ENCODE measurements at places on chromosomes 2 and 18.
A peak's percentile ranks its signal among the peaks of the same experiment; 100 is the strongest.

GRCh38 chr2:210577263-210578071 is 21.1 kb downstream of the CPS1 start:
- DNase-seq, result no peak

GRCh38 chr2:192948316-192948715 is 753.6 kb upstream of the TMEFF2 start:
- DNase-seq, result no peak

- peak; percentile 28 for DNase-seq
Observed at GRCh38 chr2:196592331-196592910, 47.1 kb upstream of the CCDC150 start.

- DNase-seq, result no peak
Observed at GRCh38 chr2:111984213-111984604, 70.9 kb upstream of the TMEM87B start.

DNA sequence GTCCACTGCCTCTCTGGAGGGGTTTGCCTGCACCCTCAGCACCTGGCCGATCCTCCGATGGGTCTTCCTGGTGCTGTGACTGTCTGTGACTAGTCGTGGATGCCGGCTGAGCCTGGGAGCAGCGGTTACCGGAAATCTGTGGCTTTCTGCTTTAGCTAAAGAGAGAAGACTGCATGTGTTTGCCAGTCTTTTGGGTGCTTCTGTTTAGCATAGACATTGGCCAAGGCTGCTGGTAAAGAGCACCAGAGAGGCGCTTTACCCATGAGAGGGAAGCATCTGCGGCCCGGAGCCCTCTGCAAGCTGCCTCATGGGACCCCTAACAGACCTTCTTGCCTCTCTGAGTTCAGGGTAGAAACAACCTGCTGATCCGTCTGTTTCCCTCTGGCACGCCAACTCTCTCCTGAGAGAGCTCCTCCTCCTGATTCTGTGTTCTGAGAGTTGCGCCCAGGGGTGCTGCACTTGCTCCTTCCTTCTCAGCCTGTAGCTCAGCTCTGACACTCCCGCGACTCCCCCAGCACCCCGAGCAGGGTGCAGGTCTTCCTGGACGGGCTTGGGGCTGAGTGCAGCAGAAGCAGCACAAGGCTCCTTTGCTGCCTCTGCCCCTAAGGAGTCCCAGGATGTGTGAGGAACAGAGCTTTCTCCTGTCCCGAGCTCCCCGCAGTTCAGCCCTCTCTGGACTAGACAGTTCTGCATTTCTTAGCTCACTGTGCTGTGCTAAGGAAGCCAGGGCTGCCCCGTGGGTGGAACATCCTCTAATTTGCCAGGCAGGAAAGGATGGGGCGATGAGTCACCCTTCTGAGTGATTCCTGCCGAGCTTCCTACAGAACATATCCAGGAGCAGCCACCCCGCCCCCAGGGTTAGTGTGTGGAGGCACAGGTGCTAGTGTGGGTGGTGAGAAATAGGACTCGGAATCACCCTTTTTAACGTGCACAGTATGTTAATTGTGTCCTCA is 203.2 kb downstream of the SH3RF3 start:
- no peak for DNase-seq

DNA sequence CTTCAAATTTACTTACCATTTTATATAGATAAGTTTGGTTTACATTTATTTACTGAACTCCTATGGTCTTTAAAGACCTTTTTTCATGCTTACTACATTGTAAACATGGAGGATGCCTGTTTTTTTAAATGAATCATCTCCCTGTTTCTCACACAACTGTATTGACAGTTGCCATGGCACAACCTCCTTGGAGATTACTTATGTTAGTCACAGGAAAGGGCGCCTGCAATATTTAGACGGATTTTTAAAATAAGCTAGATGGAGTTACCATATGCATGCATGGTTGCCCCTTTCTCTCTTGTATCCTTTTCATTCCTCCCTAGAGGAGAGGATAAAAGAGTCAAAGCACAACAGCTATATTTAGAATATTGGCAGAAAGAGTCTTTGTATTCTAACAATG is 34.8 kb upstream of the CCDC102B start:
- DNase-seq, result no peak

DNA sequence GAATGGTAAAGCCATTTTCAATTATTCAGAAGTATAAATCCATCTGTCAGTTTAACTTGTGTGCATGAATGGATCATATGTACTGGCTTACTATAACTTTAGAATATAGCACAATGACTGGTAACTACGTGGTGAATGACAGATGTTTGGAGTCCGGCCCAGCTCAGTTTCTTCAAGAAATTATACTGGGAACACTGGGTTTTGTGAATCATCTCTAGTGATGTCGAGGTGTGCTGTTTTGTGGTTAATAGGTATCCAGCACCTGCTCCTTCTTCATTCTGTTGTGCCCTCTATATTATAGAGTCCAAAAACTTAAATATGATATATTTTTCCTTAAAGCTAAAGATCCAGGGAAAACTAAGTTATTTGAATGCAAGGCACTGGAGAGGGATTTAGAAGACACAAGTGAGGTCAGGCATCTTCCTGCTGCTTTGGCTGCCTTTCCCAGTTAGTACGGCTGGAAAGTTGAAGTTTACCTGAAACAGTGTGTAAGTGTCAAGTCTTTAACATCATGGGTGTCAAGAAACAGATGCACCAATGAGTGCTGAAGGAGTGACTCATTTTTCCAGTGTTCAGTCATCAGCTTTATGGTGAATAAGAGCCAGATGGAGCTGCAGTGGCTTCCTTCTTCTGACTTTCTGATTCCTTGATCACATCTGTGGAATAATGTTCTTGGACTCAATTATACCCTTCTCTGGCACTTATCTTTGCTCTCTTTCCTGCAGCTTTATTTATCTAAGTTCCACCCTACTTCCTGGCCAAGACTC is 1079.5 kb upstream of the CELF4 start:
- no peak for DNase-seq

DNA sequence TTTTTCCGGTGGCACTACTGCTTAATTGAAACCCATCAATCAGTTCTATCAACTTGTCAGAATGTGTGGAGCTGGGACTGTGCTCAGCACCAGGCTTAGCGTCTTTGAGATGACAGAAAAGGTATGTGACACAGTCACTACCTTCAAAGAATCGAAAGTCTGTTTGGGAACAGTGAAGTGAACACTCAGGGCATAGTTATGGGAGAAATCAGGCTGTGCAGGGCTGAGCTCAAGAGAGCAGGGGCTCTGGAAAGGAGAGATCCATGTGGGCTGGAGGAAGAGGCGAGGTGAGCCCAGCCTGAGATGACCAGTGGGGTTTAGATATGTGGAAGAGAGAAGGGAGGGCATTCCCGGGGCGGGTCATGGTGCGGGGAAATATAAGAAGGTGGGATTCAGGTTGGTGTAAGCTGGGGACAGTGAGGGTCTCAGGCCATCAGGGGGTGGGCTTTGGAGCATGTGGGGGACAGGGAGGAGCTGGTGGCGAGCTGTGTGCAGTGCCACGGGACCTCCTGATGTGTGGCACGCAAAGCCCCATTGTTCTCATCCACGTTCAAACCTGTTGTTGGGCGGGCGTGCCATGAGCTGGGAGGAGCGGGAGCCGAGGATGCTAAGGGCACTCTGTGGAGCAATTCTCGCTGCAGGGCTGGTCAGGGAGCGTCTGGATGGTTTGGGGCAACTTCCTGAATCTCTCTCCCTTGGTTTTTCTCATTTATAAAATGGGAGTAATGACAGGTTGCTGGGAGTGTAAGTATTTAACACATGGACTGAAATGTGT is 72.5 kb downstream of the VAPA start:
- no peak for DNase-seq

DNA sequence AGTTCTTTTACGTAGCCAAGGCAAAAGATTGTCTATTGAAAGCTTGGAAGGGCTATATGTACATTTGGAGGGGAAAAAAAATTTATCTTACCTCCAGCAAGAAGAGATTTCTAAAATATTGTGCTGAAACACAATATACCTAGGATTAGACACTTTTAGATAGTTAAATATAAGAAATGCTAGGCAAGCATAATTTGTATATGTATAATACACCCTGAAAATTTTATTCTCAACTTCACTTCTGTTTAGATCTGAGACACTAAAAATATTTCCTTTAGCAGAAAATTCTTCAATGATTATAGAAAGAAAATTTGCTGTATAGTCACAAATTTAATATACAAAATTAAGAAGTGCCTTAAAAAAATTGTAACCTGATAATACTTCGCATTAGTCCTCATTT is 42.6 kb downstream of the ITGAV start:
- no peak for DNase-seq

DNA sequence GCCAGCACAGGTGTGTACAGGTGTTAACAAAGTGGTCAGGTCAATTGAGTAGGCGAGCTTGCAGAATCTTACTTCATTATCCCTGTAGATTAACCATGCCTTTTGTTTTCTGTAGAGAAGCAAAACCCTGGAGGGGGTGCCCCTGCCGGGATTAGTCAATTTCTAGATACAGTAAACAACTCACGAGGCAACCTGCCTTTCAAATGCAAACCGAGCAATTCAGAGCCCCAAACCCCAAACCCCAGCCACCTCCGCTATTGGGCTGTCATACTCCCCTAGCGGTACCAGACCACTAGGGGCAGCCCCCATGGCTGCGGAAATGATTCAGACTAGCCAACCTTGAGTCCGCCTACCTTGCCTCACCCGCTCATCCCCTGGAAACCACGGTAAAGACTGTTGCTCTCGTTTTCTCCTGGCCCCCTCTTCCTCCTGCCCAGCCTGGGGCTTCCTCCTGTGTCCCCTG is 61.4 kb upstream of the KIF5C start:
- DNase-seq, result no peak

DNA sequence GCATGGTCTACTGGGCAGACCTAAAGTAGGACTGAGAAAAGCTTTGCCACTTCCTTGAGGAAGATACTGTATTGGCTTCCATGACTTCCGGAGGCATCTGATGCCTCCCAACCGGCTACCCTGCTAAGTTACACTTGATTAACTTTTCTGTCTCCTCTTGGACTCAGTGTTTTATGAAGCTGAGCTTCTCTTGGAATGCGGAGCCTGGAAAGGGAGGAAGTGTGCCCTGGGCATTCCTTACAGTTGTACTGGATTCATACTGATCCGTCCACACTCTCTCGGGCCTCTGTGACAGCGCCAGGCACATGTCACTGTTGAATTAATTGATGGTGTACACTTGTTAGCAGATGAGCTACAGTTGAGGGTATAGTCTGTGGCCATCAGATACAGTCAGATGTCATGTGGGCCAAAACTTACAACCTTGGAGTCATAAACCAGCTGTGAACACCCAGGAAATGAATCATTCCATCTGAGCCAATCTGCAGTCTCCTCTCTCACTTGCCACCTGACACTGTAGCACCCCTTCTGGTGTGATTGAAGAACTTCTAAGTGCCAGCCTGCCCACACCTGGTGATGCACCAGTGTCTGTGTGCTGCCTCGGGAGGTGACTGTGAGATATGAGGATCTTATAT is 122.5 kb downstream of the FHOD3 start:
- DNase-seq, result no peak

- no peak for DNase-seq
Observed at GRCh38 chr2:114346658-114347057, 95.8 kb upstream of the DPP10 start.

DNA sequence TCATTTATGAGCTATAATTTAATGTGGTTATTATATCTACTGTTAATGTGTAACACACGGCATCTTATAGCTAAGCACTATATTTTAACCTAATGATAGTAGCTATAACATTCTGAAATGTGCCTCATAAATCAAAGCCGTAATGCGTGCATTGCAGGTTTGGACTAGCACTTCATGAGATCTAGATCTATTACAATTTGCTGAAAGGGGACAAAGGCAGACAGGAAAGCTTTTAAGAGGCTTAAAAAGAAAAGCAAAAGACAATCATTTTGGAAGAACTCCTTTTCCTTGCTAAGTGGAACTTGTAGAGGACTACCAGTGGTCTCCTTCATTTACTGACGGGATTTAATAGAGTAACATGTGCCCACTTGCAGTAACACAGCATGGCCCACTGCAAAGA is 213.1 kb downstream of the NBAS start:
- peak; percentile 17 for DNase-seq

- no peak for DNase-seq
Observed at GRCh38 chr2:10939058-10939457, 27.3 kb downstream of the KCNF1 start.

DNA sequence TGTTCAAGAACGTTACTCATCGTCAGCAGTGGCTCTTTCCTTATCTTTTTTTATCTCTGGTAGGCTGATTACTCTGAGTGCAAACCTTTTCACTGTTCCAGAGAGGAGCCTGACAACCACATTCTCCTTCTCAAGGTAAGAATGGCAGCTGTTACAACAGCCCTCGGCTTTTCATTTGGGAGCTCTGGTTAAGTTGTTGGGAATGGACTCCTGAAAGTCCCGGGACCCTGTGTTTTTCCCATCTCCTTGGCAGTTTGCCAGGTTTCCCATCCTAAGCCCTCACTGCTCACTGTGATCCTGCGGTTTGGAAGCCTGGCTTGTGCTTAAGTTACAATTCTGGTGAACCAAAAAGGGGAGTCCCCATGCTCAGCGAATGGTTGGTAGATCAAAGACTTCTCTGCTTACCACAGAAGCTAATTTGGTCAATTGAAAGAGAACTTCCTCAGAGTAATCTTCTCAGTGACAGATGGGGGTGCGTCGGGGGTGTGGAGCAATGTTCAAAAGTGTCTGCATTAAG is 122.3 kb downstream of the LYPD6B start:
- DNase-seq, result no peak

DNA sequence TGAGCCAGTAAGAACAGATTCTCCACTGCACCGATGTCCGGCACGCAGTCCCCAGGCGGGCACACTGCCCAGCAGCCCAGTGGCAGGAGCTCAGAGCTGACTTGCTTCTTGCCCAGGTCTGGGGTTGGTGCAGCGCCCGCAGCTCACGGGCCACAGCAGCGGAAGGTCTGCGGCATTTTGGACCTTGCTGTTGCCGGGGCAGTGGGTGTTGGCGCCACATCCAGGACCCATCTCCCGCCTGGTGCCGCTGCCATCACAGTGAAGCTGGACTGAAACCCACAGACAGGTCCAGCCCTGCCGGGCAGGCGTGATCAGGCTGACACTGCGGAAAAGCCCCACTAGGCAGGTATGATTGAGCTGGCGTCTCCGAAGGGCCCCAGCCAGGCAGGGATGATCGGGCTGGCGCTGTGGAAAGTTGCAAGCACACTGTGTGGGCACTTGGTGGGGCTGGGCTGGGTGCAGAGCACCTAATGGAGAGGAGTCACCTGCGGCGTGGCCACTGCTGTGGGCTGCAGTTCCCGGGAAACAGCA is 75.5 kb downstream of the SLC66A2 start:
- DNase-seq, result no peak

DNA sequence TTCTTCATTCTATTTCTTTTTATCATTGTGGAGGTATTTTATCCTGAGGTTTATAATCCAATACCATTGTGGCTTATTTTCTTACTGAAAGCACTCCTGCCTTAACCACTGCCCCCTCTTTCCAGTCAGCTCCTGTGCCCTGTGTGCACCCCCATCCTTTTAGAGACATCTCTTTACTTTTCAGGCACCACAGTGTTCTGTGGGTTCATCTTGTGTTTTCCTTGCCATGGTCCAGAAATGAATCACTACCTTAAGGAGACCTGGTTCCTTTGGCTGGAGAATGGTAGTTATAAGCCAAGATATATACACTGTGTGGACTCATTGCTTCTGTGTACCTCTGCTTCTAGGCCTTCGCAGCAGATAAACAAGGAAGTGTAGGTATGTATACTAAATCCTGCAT is 278.3 kb downstream of the PTGR3 start:
- DNase-seq, result no peak

GRCh38 chr2:15485949-15486348 is 75.2 kb downstream of the NBAS start:
- DNase-seq, result no peak

- no peak for DNase-seq
Observed at GRCh38 chr18:23377669-23378301, 75.3 kb upstream of the RIOK3 start.
